ENCODE measurements at places on chromosomes 12 and 14.

- no peak for DNase-seq
These were observed 861.1 kb downstream of the GALC start for GRCh38 chr14:87131879-87132278.

GRCh38 chr12:93005928-93006392 lies 76.9 kb upstream of the EEA1 start:
- DNase-seq = no peak

DNA sequence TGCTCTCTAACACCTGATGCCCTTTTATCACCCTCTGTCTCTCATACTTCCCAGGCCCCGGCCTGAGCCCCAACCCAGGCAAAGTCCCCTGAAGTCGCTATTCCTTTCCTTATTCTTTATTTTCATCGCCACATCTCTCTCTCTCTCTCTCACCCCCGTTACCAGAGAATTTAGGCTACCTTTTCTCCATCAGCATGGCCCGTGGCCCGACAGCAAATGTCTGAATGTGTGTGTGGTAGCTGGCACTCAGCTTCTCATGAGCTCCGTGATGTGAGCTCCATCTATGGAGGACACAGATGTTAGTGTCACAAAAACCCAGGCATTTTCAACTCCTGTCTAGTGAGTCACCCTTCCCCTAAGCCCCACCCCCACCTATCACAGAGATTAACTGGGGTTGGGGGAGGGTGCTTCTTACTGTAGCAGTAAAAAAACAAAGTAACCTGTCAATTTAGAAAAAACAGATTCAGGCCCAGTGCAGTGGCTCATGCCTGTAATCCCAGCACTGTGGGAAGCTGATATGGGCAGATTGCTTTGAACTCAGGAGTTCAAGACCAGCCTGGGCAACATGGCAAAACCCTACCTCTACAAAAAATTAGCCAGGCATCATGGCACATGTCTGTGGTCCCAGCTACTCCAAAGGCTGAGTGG lies 53.8 kb downstream of the VCPKMT start:
- no peak for DNase-seq

- no peak for DNase-seq
These were observed 23.5 kb upstream of the SMAGP start for GRCh38 chr12:51293696-51294095.

GRCh38 chr12:111215881-111216280 lies 153.0 kb downstream of the PHETA1 start:
- no peak for DNase-seq

- no peak for DNase-seq
These were observed 60.4 kb downstream of the TTC9 start for GRCh38 chr14:70702161-70702560.

GRCh38 chr12:89432396-89432795 lies 80.1 kb upstream of the DUSP6 start:
- no peak for DNase-seq

GRCh38 chr12:20400003-20400402 lies 31.7 kb downstream of the PDE3A start:
- DNase-seq = no peak

DNA sequence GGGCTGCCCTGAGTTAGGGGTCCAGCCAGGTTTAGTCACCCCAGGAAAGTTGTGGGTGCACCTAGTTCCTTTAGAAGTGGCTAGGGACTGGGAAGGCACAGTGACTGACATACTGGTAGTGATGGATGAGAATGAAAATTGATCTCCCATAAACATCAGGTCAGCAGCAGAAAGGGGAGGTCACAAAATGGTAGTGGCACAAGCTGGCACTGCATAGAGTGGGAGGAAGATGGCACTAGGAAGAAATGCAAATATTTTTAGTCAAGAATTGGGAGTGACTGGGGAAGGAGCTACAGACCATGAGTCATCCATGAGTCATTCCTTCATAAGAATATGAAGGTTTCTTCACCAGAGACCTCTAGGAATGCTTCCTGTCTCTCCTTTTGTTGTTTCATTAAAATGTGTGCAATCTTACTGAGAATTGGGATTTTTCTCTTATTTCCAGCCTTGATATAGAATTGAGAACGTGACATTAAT lies 198.3 kb upstream of the AMIGO2 start:
- no peak for DNase-seq

DNA sequence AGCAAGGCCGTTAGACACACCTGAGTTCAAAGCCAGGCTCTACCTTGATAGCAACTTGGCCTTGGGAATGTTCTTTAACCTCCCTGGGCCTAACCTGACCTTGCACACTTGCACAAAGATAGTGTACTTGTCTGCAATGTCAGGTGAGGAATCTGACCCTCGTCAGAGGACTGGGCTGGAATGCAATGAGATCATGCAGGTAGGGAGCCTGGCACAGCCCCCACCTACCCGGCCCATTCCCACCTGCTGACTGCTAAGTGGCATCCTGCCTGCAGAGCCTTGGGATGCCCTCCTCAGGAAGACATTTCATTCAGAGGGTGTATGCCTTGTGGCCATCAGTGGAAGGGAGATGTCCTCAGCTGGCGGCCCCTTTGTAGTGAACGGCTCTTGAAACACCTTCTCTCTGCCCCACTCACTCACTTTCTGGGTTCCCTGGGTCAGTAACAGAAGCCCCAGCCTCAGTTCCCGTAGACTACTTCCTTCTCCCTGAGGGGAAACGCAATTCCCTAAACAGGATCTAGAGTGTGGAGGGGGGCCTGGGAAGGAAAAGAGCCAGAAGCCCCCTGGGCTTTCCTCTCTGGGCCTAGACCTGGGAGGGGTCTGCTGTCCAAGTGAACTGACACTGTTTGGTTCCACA lies 68.0 kb upstream of the DICER1 start:
- no peak for DNase-seq

GRCh38 chr14:24364841-24365240 lies 3.1 kb upstream of the NFATC4 start:
- no peak for DNase-seq

DNA sequence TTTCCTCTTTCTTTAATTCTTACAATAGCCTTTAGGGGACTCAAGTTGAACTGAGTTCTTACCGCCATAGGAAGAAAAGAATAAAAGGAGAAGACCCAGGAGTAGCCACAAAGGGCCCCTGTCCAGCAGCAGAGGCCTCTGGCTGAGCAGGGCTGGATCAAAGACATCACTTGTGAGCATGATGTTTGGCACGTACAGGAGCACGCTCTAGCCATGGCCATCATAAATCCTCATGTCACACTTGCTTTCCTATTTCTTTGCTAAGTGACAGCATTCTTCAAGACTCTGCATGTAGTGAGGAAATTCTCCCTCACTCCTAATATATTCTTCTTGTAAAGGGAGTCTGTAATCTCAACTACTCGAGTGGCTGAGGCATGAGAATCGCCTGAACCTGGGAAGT lies 15.7 kb downstream of the CLEC4C start:
- no peak for DNase-seq

- DNase-seq = no peak
These were observed 272.8 kb downstream of the KSR2 start for GRCh38 chr12:117695956-117696355.

DNA sequence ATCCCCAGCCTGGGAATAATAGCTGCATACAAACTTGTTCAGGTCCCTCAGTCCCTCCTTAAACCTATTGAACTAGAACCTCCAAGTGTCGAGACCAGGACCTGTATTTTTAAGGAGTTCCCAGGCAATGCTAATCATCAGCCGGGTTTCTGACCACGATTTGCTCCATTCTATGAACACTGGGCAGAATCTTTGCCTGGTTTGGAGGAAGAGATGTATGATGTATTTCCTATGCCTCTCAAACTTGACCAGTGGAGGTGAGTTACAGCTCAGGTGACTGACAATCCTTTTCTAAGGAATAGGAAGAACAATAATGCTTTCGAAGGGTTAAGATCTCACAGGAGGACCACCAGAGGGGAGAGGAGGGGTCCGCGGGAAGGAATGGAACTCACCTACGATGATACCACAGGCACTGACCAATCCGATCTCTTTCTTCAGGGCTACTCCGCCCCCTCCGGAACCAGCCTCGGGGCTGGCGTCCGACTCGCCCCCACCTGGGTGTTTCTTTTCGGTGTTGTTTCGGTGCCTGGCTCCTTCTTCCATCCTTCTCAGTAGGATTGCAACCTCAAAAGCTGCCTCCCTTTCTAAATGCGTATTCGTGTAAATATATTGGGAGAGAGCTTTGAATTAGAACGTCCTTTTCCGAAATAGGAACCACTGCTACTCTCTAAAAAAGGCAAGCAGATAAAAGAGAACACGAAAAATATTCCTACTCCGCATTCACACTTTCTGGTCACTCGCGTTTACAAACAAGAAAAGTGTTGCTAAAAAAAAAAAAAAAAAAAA lies 895 bp downstream of the SLC7A8 start:
- peak; percentile 80 for DNase-seq

- DNase-seq = no peak
These were observed 23.3 kb downstream of the NPC2 start for GRCh38 chr14:74469548-74470518.

GRCh38 chr14:101780887-101781239 lies 19.4 kb downstream of the PPP2R5C start:
- no peak for DNase-seq

DNA sequence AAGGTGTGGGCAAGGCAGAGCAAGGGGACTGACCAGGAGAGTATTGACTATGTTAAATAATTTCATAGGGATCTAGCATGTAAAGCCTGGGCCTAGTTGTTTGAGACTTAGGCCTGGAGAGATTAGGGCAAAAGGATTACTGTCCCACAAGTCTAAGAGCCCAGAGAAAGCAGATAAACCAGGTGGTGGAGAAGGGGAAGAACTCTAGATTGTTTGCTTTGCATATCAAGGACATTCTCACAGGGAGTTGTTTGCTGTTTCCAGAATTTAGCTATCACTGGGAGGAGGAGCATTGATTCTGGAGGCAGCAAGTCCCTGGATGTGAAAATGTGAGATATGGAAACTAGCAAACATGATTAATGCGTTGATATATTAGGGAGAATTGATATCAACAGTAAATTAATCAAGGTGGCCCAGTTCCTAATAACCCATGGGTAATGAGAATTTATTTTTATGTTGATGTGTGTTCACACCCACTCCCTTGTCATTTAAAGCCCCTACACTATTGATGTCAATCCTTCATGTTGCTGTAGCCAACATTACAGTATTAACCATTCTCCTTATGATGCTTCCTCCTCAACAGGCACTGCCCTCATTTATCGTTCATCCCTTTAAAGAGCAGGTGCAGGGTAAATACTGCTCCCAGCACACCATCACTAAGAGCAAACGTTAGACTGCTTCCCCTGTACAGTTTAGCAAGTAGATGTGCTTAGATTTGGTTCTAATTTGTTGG lies 1666.7 kb upstream of the FLRT2 start:
- DNase-seq = no peak

- no peak for DNase-seq
These were observed 130.8 kb downstream of the BCL11B start for GRCh38 chr14:99141236-99141635.

DNA sequence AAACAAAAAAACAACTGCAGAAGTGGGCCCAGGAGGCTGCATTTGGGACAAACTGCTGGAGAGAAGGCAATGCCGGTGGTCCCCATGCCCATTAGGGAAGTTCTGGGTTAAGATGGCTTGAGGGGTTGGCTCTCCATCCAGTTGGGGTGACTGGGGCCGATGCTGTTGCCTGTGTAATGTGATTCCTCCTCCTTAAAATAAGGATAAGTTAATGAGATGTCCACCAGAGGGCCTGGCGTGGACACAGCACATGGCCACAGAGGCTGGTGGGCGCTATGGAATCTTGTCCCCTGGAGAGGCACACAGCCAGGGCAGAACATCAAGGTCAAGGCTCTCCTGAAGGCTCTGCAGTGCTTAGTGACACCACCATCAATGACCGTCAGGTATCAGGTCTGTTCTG lies 1.0 kb upstream of the TESC start:
- no peak for DNase-seq

DNA sequence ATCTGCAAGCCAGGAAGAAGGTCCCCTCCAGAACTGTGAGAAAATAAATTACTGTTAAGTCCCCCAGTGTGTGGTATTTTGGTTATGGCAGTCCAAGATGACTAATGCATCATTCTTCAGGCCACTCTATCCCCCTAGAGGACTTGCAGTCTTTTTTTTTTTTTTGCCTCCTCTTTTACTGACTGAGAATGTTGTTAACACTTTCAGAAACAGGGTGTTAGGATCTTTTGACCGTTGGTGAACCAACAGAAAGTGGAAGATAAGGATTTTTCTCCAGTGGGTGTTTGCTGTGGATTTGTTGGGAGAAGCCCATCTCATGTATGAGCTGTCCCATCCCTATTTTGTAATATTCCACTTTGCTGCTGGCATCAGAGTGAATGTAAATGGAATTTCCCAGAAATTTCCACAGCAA lies 37.8 kb downstream of the MARK3 start:
- DNase-seq = no peak

DNA sequence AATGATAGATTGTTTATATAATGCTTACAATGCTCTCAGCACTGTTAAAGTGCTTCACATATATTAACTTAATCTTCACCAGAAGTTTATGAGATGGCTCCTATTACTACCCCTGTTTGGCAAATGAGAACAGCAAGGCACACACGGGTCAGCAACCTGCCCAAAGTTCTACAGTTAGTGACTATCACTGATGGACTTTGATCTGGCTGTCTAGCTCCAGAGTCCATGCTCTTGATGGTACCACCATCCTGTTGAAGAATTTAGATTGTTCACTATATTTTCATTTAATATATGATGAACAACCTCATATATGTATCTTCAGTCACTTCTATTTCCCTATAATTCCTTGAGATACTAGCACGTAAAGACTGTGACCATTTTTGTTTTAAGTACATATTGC lies 10.6 kb downstream of the GLIPR1 start:
- no peak for DNase-seq

GRCh38 chr12:64255249-64255648 lies 33.2 kb upstream of the KICS2 start:
- no peak for DNase-seq

DNA sequence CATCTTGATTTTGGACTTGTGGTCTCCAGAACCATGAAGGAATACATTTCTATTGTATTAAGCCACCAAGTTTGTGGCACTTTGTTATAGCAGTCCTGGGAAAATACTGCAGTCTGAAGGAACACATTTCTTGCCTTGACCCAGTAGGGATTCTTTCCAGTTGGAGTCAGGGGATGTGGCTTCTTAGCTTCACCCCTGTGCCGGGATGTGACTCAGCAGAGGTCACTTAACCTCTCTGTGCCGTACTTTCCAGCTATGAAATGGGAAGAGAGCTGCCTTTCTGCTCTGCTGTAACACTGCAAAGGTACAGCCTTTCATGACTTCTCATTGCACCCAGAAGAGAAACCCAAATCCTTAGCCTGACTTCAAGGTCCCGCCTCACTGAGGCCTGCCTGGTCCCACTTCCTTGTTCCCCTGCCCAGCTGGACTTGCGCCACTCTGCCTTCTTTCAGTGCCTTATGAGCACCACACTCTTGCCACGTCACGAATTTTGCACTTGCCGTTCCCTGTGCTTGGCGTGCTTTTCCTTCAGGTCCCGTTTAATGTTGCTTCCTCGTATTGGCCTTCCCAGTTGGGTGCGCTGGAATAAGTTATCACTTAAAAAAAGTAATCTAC lies 24.2 kb downstream of the CHST11 start:
- DNase-seq = no peak

DNA sequence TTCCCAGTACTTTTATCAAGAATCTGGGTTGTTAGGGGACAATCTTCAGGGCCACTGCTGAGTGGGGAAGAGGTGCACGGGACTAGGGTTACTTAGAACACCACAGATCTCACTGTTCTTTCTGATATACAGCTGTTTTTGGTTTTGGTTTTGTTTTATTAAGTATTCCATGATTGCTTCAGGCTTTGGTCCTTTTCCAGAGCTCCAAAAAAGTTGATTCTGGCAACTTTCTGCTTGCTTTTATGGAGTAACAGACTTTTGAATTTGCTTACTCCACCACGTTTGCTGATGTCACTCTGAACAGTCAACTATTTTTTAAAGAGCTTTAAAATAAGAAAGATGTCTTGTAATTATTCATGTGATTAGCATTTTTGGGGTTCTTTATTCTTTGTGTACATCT lies 368.1 kb upstream of the FOXG1 start:
- DNase-seq = no peak
